Left ventricle myocardium inferior (tissue), 1 donor: ENCODE measurements at places on chromosomes 1 and 21. TPM values are rescaled to one million over a fixed set of nuclear protein-coding genes. Genes with fewer than 3 reads are reported as not detected.

GRCh38 chr21:18155508-18156193 lies 89.0 kb upstream of the CHODL start:
- H3K27me3 ChIP-seq: no peaks in the 10 kb centered on the region
- H3K36me3 ChIP-seq: no peaks in the 10 kb centered on the region
- peaks cover 8% of the 10 kb centered on the region for H3K4me1 ChIP-seq
- H3K4me3 ChIP-seq: no peak overlapping the region

DNA sequence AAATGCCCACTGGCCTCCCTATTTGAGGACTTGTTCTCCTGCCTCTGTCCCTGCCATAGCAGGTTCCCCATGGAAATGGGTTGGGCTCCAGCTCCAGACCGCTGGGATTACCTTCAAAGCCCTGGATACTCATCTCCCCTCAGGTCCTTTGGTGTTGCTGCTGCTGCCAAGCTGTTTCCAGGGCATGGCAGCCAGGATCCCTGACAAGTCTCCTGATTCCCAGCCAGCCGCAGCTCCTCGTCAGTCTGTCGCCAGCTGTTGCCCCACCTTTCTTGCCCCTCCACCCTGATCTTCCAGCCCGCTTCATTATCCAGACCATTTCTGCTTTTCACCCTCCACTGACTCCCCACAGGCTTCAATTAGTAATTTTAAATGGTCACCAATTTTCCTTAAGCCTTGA lies 68.3 kb upstream of the KCND3 start:
- no peak overlapping the region for H3K4me3 ChIP-seq
- no peaks in the 10 kb centered on the region for H3K36me3 ChIP-seq
- H3K27ac ChIP-seq: peak overlapping the region; percentile 75
- peaks cover 46% of the 10 kb centered on the region for H3K4me1 ChIP-seq
- DNase-seq: no peak
- H3K27me3 ChIP-seq: no peaks in the 10 kb centered on the region

DNA sequence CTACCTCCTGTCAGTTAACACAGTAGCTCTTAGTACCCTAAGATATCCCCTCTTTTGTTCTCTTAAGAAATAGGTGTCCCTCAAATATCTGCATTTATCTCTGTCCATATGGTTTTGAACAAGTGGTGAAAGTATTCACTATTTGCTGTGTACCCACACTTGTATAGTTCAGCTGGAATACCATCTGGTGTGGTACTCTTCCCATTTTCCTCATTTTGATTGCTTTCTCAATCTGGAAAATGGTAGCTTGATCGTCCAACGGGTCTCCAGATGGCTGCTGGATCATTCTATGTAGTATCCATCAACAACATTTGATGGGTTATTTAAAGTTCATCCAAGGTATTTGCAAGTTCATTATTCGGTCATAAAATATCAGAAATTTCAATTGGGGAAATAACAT lies 100.3 kb upstream of the DPYD start:
- H3K36me3 ChIP-seq: no peaks in the 10 kb centered on the region

DNA sequence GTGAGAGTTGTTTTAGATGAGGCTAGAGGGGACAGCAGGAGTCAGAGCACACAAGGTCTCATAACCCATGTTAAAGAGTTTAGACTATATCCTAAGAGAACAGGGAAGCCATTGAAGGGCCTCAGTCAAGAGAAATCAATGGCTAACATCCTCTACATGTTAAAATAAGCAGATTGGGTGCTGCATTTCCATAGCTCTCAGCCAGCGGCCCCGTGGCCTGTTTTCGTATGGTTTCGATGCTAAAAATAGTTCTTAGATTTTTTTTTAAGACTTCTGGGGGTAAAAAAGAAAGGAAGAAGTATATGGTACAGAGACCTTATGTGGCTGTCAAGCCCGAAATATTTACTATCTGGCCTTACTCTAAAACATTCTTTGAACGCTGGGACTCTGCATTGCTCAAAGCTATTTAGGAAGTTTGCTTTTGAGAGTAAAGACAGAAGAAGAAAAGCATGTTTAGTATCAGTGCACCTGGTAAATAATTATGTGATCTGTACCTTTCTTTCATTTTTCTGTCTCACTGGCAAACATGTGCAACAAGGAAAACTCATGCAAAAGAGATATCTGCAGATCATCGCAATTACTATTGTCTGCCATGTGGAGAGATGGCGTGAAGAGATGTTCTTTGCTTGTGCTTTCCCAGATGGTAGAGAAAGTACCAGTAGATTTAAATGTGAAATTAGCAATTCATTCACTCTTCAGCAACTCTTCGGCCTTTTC lies 8.4 kb downstream of the PDIK1L start:
- no peak overlapping the region for H3K4me3 ChIP-seq
- H3K27ac ChIP-seq: peak overlapping the region; percentile 38
- H3K4me1 ChIP-seq: peaks cover 63% of the 10 kb centered on the region

DNA sequence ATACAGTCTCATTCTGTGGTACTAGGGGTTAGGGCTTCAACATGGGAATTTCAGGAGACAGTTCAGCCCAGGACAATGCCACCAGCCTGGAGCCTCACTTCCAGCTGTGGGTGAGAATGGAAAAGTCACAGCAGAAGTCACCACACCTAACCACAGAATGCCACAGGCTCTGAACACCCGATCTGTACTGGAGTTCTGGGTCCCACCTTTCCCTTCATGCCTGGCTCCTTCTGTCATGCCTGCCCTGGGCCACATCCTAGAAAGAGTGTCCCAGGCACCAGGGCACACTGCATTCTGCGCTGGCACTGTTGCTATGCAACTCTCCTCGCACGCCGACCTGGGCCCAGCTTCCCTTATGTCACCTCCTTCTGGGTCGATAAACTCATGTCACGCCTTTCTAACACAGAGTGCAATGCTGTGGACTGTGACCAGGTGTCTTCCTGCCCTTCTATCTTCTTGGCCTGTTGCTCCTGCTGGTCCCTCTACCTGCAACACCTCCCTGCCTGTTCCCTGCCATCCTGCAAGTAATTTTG lies 21.2 kb downstream of the RCSD1 start:
- H3K4me1 ChIP-seq: peaks cover 100% of the 10 kb centered on the region
- no peaks in the 10 kb centered on the region for H3K36me3 ChIP-seq
- H3K27me3 ChIP-seq: no peaks in the 10 kb centered on the region
- H3K4me3 ChIP-seq: no peak overlapping the region
- no peak for DNase-seq

- H3K4me3 ChIP-seq: no peak overlapping the region
- peaks cover 20% of the 10 kb centered on the region for H3K36me3 ChIP-seq
- H3K4me1 ChIP-seq: peaks cover 53% of the 10 kb centered on the region
- no peaks in the 10 kb centered on the region for H3K27me3 ChIP-seq
Observed at GRCh38 chr1:231238298-231238697, 2.7 kb upstream of the GNPAT start.

DNA sequence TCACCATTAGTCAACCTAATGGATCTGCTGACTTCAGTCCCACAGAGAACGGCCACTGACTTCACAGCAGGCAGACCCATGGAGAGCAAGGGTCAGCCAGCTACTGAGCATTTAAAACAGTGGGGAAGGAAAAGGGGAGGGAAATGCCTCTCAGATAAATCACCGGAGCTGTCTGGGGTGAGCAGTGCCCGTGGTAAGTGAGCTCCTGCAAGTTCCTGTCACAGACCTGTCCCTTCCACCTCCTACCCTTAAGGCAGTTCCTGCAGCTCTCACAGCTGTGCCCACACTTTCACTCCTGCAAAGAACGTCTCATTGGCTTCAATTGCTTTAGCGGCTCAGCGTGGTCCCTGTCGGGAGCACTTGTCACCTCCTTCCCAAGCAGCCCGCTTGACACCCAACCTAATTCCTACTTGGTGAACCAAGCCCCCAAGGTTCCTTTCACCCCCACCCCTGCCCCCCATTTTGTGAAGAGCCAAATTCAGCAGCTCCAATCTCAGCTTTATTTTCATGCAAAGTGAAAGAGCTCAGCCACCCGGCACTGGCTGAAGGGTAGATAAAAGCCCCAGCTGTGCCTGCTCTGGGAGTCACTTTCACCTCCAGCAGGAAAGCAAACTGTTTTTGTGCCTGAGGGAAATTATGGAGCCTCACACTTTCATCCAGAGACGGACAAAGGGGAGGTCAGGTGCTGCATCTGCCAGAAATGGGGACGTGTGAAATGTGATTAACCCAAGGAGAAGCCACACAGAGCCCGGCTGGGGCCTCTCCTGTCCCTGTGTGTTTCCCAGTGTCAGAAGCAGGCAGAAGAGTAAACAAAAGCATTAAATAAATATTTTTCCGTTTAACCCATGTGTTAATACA lies 306.2 kb downstream of the TTLL7 start:
- peaks cover 21% of the 10 kb centered on the region for H3K4me1 ChIP-seq
- DNase-seq: no peak
- H3K36me3 ChIP-seq: no peaks in the 10 kb centered on the region
- no peaks in the 10 kb centered on the region for H3K27me3 ChIP-seq
- H3K27ac ChIP-seq: peak overlapping the region; percentile 50

Gene ETV3L
- not detected for total RNA-seq

Gene PCP4L1
- not detected for total RNA-seq
